Progenitor cell of endocrine pancreas (in vitro differentiated cells): ENCODE measurements at places on chromosomes 11 and 22. TPM values are rescaled to one million over a fixed set of nuclear protein-coding genes. Genes with fewer than 3 reads are reported as not detected.

DNA sequence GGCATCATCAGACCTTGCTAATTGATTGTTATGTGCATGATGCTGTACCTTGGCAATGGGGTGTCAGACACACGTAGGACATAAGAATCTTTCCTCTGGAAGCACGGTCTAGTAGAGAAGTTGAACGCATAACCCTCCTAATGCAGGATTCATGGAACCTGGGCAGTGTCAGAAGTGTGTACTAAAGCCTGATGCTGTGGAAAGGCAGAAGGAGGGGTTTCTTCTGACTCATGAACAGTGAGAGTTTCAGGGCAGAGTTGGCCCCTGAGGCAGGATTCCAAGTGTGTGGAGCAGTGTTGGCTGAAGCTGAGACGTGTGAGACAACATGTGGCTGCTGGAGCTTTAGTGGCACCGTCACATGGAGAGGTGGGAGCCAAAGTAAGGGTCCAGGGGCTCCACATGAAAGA lies 3.5 kb downstream of the PANX1 start:
- H3K4me1 ChIP-seq, result peaks cover 11% of the 10 kb centered on the region
- H3K27me3 ChIP-seq, result no peaks in the 10 kb centered on the region
- H3K4me3 ChIP-seq, result no peak overlapping the region
- H3K36me3 ChIP-seq, result peaks cover 1% of the 10 kb centered on the region
- no peak for DNase-seq

DNA sequence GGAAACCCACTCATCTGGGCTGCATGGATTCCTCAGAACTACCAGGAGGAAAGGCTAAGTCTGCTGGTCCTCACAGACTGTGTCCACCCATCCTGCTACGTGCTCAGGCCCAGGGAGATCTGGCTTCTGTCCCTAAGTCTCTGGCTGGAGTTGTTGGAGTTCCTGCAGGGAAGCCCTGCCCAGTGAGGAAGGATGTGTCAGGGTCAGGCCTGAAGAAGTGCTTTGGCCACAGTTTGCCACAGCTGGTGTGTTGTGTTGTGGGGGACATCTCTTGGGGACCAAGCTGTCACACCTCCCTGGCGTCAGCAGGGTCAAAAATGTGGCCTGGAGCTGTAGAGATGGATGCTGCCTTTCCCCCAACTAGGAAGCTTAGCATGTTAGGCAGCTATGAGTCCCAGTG lies 684.7 kb downstream of the METTL15 start:
- peaks cover 1% of the 10 kb centered on the region for H3K36me3 ChIP-seq
- H3K4me3 ChIP-seq, result no peak overlapping the region
- H3K27me3 ChIP-seq, result no peaks in the 10 kb centered on the region
- no peak overlapping the region for H3K27ac ChIP-seq
- H3K4me1 ChIP-seq, result no peaks in the 10 kb centered on the region

DNA sequence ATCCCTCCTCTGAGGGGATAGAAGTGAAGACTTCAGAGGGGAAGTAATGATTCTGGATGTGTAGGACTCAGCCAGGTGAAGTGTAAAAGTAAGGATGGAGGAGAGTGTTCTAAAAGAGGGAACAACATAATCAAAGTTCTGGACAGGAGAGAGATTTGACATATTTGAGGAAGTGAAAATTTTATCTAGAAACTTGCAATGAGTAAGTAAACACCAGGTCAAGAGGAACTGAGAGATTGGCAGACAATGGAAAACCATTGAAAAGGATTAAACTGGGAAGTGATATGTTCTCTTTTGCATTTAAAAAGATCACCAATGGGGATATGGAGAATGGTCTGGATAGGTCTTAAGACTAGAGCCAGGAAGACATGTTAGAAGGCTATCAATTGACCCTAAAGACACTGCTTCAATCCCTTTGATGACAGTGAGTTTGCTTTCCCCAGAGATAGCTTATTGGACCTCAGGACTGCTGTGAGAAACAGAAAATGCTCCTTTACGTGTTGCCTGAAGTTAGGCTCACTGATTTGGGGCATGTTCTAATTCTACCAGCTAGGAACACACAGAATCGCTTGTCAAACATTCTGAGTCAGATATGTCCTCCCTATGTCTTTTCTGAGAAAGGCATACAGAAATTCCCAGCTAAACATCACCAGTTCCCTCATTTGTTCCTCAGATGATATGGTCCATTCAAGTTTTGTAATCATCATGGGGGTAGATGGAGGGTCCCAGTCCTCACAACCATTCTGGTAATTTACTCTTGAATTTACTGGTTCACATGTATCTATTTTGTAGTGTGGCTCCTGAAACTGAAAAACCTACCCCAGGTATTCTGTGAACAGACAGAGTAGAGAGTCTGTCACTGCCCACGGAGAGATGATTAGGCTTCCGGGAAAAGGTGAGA lies 144.9 kb downstream of the MAML2 start:
- H3K27me3 ChIP-seq, result no peaks in the 10 kb centered on the region
- H3K4me1 ChIP-seq, result peaks cover 69% of the 10 kb centered on the region
- H3K27ac ChIP-seq, result no peak overlapping the region
- H3K4me3 ChIP-seq, result no peak overlapping the region
- DNase-seq, result no peak

Gene EHF
- total RNA-seq, result 17.9 and 18.6 TPM in 2 replicates

Gene MMP8
- not detected in 2 replicates for total RNA-seq

DNA sequence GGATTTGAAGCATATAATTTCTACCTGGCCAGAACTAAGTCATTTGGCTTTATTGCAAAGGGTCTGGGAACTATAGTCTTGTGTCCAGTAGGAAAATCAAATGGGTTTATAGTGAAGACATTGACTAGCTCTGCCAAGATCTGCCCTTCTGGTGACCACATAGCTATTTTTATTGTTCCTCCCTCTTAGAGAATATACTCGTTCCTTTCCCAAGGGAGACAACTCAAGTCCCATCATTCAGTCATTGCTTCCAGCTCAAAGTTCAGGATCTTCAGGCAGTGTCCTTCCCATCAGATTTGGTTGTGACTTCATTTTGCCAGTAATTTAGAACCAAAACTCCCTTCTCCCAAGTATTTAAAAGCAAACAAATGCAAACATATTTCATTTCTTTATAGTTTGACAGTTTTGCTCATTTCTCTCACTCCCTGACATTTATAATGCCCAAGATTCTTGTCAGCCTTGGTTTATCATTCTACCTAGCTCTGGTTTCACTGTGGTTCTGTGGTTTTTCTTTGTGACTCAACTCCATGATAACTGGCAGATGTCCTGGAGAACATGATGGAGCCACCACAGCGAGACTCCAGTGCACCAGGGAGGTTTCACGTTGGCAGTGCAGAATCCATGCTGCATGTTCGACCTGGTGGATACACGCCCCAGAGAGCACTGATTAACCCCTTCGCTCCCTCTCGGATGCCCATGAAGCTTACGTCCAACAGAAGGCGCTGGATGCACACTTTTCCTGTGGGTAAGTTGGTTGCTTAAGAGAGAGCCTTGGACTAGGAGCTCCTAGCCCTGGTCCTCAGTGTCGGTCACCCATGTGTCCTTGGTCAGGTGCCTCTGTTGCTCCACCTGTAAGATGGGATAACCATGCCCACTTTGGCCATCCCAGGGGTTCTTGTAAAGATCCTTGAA lies 64.9 kb downstream of the DEPDC5 start:
- no peaks in the 10 kb centered on the region for H3K27me3 ChIP-seq
- DNase-seq, result no peak
- H3K27ac ChIP-seq, result no peak overlapping the region
- peaks cover under 1% of the 10 kb centered on the region for H3K4me1 ChIP-seq
- no peak overlapping the region for H3K4me3 ChIP-seq
- H3K36me3 ChIP-seq, result peaks cover 32% of the 10 kb centered on the region

GRCh38 chr22:39301926-39302325 lies 17.5 kb downstream of the RPL3 start:
- H3K27me3 ChIP-seq, result peaks cover 10% of the 10 kb centered on the region
- H3K27ac ChIP-seq, result no peak overlapping the region
- H3K4me3 ChIP-seq, result no peak overlapping the region
- no peaks in the 10 kb centered on the region for H3K36me3 ChIP-seq
